Epithelial cell of esophagus (primary cell): ENCODE measurements at places on chromosomes 1 and 21.
A peak's percentile ranks its signal among the peaks of the same experiment; 100 is the strongest.

- DNase-seq = no peak
Measured at GRCh38 chr1:67241200-67241746, 66.4 kb upstream of the IL12RB2 start.

- no peak for DNase-seq
Measured at GRCh38 chr1:70934194-70934961, 113.2 kb downstream of the PTGER3 start.

- DNase-seq = peak; percentile 35
Measured at GRCh38 chr1:231315887-231316286, 21.8 kb downstream of the EXOC8 start.

DNA sequence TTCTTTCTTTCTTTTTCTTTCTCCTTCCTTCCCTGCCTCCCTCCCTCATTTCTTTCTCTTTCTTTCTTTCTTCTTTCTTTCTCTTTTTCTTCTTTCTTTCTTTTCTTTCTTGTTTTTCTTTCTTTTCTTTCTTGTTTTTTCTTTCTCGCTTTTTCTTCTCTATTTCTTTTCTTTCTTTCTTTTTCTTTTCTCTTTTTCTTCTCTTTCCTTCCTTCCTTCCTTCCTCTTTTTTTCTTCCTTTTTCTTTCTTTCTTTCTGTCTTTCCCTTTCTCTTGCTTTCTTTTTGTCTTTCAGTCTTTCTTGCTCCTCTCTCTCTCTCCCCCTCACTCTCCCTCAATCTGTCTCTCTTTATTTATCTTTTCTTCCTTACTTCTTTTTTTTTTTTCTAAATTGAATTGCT, 472.0 kb upstream of the CHRM3 start:
- DNase-seq = no peak

DNA sequence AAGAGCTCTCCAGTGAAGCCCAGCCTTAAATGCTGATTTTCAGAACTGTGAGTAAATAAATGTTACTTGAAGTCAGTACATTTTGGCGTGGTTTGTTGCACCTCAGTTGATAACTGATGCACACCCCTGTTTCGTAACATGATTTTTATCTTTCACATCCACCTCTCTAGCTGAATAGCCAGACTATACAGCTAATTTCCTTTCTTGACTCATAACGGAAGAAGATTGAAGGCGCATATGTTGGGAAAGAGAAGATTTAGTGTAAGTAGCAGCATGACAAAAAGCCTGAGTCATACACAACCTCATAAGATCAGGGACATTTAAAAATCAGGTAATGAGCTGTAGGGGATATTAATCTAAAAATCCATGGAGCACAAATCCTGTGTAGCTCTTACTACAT, 716.2 kb upstream of the ZP4 start:
- peak; percentile 84 for DNase-seq

DNA sequence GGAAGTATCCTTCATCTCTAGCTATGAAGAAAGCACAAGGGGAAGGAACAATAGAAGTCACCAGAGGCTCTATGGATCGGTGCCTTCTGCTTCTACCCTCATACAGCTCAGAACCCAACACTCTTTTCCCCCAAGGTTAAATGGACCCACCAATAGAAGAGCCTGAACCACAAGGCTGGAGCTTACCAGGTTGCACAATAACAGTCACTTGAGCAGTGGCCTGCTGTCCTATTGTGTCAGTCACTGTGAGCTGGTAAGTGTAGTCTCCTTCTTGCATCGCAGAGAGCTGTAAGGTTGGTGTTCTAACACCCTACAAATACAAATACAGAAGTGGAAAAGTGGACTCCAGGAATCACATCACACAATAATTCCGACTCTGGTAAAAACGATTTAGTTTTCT, 103.0 kb downstream of the KIAA0319L start:
- no peak for DNase-seq

DNA sequence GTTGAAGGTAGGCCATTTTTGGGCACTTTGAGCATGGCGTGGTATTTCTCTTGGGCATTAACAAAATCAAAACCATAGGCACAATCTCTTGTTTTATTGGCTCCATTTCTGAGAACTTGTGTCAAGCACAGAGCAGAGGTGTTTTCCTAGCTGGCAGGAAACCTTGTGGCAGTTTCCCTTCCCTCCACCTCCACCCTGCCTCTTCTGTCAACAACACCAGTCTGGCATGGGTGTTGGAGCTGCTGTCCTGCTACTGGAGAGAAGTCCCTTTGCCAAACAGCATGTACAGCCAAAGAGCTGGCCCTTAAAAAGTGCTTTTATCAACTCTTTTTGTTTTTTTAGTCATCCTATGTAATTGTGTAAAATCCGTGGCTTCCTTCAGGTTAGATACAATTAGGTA, 16.0 kb downstream of the ATP1A1 start:
- no peak for DNase-seq

DNA sequence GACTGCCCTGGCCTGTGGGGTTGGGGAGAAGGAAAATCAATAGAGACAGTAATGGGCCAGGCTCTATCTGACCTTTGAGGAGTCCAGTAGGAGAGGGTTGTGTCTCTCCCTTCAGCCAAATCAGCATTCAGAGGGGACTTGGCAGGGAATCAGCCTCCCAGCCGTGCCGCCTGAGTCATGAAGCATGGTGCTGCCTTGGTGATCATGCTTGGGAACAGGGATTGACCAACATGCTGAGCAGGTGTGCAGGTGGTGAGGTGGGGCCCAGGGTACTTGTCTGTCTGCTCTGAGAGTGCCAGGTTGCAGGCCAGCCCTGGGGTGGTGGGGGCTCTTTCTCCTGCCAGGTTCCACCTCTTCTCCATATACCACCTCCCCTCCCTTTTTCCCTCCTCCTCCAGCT, 58.9 kb upstream of the TLR5 start:
- peak; percentile 66 for DNase-seq

DNA sequence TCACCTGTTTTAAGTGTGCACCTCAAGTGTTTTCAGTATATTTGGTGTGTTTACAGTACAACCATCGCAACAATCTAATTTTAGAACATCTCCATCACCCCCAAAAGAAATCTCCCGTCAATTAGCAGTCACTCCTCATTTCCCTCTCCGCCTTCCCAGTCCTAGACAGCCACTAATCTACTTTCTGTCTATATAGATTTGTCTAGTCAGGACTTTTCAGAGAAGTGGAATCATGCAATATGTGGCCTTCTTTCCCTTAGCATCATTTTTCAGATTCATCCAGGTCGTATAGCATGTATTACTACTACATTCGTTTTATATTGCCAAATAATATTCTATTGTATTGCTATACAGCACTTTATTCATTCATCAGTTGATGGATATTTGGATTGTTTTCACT, 1.7 kb upstream of the SHE start:
- DNase-seq = no peak

- DNase-seq = no peak
Measured at GRCh38 chr1:233217832-233218231, 77.7 kb downstream of the PCNX2 start.

DNA sequence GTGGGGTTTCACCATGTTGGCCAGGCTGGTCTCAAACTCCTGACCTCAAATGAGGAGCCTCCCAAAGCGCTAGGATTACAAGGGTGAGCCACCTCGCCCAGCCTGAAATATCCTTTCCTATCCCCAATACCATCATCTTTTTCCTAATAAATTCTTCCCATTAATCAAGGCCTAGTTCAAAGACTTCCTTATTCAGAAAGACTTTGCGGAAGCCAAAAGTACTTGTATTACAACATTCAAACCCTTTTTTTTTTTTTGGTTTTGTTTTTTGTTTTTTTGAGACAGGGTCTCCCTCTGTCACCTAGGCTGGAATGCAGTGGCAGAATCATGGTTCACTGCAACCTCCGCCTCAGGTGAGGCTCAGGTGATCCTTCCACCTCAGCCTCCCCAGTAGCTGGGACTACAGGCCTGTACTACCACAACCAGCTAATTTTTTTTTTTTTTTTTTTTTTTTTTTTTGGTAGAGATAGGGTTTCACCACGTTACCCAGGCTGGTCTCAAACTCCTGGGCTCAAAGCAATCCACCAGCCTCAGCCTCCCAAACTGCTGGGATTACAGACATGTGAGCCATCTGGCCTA, 7.6 kb downstream of the SLC19A2 start:
- DNase-seq = no peak

GRCh38 chr1:30872948-30873263, 35.7 kb downstream of the SDC3 start:
- peak; percentile 16 for DNase-seq

DNA sequence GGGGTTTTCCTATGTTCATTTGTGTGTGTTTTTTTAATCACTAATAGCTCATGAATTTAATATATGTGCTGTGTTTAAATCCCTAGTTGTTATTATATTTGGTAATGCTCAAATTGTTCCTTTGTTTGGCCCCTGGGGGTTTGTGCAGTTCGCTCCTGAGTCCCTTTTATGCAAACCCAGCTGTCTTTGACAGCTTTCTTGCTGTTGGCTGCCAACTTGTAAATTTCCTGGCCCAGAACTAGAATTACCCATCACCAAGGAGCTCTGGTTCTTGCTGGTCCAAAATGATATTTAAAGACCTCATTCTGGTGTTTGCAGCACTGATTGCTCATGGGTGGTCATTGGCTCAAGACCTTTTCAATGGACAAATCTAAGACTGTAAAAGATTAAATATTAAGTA, 39.6 kb upstream of the PGBD5 start:
- DNase-seq = no peak

DNA sequence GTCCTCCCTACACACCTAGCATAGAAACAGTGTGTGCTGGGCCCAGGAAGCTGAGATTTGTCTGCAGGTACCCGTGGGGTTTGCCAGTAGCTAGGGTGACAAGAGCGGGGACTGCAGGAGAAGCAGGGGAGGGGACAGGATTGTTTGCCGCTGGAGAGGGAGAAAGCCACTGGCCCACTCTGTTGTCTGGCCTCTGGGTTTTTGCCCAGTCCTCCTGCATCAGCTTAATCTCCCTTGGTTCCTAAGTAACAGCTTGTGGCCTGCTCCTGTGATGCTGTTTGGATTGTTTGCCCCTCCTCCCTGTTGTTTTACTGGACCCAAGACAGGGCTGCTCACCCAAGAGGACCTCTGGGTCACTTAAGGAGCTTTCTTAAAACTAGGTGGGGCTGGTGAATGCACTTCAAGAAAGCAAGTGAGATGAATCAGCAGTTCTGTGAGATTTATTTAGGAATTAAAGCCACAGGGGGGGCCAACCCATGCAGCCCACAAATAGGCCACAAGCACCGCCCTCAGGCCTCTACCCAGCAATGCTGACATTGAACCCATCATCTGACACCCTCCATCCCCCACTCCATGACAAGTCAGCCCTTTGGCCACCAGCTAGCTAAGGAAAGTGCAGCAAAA, 142.8 kb downstream of the ZZZ3 start:
- no peak for DNase-seq

DNA sequence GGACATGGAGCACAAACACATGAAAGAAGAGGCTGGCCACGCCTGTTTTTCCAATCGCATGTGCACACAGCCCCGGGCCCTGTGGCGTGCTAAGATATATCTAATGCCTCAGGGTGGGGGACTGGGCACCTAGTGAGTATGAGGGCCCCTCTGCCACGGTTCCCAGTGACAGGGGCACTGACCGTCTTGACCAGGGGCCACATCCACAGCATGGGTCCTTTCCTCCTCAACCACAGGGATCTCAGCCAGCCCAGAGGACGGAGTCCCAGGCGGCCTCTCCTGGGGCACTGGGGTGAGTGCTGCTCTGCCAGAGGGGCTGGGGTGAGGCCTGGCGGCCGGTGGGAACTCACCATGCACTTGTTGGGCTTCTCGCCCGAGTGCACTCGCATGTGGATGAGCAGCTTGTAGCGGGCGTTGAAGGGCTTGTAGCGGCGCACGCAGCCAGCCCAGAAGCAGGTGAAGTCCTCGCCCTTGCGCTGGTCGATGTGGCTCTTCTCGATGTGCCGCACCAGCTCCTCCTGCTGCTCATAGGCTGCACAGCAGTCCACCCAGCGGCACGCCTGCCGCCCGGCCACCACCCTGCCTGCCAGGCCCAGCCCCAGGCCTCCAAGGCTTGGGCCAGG, 134.7 kb downstream of the DMRTB1 start:
- peak; percentile 50 for DNase-seq

DNA sequence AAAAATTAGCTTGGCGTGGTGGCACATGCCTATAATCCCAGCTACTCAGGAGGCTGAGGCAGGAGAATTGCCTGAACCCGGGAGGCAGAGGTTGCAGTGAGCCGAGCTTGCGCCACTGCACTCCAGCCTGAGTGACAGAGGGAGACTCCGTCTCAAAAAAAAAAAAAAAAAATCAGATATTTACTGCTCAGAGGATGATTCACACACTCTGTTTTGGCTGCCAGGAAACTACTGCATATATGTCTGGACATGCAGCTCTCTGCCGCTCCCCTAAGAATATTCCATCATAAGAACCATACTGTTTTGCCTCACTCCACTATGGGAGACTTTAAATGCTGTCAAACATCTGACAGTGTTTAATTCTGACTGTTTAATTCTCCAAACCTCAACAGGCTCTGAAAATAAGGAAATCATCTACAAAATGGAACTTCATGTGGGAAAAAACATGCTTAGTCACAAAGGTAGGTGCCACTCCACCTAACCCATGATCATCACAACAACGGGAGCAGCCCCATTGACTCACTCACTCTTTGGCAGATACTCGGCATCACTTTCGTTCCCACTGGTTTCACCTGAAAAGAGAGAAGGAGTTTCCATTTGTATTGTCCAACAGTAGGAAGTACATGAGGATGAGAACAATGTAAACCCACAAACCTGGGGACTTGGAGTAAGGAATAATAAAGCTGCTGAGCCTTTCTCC, 29.3 kb upstream of the BCAS2 start:
- DNase-seq = peak; percentile 98

DNA sequence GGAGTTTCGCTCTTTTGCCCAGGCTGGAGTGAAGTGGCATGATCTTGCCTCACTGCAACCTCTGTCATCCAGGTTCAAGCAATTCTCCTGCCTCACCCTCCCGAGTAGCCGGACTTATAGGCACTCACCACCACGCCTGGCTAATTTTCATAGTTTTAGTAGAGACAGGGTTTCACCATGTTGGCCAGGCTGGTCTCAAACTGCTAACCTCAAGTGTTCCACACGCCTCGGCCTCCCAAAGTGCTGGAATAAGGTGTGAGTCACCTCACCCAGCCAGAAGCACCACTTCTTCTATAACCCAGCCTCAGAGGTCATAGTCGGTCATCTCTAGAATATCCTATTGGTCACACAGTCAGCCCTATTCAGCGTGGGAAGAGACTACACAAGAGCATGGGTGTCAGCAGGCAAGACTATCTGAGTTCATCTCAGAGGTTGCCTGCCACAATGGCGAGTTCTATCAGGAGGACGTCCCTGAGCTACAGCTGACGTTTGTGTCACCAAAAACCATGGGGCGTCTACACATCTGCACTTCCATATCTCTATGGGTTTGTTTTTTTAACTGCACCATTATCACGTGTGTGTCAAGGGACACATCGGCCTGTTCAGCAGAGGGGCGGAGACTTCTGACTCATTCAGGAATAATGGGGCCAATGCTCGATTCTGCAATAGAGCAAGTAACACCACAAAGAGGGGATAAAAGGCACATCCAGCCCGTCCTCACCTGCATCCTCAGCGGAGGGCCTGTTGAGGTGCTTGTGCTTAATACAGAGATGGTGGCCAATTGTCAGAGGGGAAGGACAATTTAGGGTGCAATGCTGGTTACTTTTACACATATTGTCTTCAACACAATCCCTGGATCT, 256.3 kb upstream of the IRF2BP2 start:
- DNase-seq = peak; percentile 79
